Uterus (tissue), 4 donors: ENCODE measurements at places on chromosomes 1 and 21.

DNA sequence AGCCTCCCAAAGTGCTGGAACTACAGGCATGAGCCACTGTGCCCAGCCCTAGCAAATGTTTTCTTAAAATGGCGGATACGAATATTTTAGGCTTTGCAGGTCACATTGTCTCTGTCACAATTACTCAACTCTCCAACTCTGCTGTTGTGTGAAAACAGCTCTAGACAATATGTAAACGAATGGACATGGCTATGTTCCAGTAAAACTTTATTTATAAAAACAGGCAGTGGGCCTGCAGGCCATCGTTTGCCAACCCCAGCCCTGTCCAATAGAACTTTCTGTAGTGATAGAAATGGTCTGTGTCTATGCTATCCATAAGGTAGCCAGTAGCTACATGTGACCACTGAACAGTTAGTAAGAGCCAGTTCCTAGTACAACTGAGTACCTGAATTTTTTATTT lies 4.3 kb upstream of the FBXO6 start:
- no peak for DNase-seq

GRCh38 chr1:207578796-207579435 lies 66.0 kb upstream of the CR1L start:
- no peak for DNase-seq

DNA sequence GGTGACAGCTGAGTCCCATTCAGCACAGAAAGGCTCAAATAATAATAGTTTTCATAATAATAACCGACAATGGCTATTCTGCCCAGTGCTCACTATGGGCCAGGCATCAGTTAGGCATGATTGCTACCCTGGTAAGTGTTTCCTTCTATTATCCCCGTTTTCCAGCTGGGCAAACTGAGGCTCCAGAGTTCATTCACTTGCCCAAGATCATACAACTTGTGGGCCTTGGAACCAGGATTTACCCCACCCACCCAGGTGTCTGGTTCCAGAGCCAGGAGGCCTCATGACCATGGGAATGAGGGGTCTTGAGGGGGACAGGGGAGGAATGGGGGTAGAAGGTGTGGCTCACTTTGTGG lies 518 bp downstream of the PLOD1 start:
- no peak for DNase-seq

DNA sequence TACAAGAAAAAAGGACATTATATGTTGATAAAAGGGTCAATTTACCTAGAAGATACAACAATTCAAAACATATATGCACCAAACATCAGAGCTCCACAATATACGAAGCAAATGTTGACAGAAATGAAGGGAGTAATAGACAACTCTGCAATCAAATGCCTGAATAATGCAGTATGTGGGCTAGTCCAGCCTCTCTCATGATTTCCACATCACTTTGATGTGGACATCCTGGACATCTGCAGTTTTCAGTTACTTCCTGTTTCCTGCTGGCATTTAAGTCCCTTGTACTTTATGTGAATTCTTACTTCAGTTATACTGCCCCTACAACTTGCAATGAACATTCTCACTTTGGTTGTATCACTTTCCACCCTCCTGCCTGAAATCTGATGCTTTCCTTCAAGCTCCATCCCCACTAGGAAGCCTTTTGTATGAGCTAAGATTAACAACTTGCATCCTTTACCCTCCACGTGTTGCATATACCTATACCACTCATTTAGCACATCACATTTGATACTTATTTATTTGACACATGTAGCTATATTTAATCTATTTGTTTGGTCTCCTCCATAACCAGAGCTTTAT lies 36.7 kb downstream of the DISC1 start:
- no peak for DNase-seq

- no peak for DNase-seq
Measured at GRCh38 chr1:154344977-154345837, 19.9 kb downstream of the ATP8B2 start.

DNA sequence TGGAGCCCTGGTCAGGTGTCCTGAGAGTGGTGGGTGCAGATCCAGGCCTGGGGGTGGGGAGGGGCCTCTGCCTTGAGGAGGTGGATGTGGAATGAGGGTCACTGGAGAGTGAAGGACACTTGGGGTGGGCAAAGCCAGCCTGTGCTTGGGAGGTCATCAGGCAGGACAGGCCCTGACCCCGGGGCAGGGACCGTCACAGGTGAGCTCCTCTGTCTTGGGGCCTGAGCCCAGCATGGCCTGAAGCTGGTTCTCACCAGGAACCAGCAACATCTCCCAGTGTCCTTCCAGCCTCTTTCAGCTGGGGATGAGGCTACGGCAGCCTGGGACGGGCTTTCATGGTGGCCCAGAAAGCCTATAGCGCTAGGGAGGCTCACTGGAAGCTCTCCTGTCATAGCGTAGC lies 831 bp upstream of the KRTAP10-2 start:
- no peak for DNase-seq

- no peak for DNase-seq
Measured at GRCh38 chr21:17987382-17988101, 168.4 kb upstream of the C21orf91 start.

- DNase-seq, result no peak
Measured at GRCh38 chr1:223036479-223036845, 106.6 kb downstream of the TLR5 start.

DNA sequence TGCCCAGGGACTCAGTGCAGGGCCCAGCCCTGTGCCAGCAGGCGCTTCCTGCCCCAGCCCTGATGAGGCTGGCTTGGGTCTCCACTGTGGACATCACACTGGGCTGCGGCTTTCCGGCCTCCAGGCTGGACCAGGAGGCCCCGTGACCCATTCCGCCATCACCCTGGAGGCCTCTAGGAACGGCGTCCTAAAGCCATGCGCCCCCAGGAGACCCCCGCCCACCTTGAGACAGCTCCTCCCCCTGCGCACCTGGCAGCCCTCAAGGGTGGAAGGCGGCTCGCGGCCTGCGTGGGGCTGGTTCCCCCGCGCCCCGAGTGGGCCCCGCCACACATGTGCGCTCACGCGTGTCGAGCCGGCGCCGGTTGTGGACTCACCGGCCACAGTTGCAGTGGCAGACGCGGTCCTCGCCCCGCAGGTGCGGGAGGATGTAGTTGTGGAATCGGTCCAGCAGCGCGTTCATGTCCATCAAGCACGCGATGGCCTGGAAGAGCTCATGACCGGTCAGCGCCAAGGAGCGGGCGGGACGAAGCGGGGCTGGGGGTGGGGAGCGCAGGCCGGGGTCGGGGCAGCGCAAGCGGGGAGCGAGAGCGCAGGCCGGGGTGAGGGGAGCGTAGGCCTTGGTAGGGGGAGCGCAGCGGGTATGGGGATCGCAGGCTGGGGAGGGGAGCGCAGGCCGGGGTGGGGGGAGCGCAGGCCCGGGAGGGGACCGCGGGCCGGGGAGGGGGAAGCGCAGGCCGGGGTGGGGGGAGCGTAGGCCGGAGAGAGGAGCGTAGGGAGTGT lies 924 bp downstream of the TMEM240 start:
- peak; percentile 54 for DNase-seq

GRCh38 chr1:185681034-185681633 lies 53.1 kb upstream of the HMCN1 start:
- no peak for DNase-seq

- DNase-seq, result no peak
Measured at GRCh38 chr1:101431956-101432510, 195.2 kb downstream of the S1PR1 start.

DNA sequence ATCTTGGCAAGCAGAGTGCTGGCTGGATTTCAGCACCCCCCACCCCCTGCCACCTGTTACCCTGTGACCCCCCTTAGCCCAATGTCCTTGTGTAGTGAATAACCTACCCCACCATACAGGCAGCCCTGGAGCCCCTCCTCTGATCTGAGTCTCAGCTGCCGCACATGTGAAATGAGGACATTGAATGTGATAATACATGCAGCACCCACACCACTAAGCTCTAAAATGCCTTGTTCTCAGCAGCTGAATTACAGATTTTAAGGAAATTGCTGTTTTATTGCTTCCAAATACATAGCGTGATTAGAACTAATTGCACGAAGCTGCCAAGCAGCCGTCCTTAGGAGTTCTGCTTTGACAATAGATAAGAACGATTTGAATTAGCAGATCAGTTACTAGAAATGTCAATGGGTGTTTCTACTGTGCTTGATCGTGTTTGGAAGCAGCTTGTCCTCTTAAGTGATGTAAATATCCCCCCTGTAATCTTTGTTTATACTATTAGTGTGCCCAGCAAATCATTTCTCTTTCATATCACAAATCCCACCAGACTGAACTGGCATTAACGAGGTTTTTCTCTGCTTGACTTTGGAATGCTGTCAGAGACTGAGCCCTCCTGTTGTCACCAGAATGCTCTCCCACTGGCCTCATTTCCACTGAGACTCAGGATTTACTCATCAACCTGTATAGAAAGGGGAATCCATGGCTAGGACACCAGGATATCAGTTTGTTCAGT lies 4.9 kb downstream of the SLAMF8 start:
- no peak for DNase-seq

DNA sequence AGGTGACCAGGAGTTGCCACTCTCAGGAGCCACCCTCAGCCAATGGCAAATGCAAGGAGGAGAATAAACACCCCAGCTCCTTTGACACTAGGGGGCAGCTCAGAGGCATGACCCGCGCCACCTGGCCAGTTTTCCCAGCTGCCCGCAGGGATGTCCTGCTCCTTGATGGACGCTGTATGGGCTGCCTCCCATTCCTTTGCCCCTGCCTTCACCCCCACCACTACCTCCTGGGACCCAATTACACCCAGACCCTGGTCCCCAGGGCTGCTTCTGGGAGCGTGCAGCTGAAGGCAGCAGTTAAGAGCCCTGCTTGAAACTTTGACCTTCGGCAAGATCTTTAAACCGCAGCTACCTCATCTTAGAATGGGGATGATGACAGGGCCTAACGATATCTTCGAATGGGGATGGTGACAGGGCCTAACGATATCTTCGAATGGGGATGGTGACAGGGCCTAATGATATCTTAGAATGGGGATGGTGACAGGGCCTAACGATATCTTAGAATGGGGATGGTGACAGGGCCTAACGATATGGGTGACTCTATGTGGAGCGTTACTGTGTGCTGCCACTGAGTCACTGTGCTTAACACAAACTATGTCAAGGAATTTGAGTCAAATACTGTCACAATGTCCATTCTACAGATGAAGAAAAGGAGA lies 163.0 kb upstream of the KAZN start:
- DNase-seq, result no peak

- no peak for DNase-seq
Measured at GRCh38 chr21:34974162-34974981, 74.7 kb downstream of the RUNX1 start.

DNA sequence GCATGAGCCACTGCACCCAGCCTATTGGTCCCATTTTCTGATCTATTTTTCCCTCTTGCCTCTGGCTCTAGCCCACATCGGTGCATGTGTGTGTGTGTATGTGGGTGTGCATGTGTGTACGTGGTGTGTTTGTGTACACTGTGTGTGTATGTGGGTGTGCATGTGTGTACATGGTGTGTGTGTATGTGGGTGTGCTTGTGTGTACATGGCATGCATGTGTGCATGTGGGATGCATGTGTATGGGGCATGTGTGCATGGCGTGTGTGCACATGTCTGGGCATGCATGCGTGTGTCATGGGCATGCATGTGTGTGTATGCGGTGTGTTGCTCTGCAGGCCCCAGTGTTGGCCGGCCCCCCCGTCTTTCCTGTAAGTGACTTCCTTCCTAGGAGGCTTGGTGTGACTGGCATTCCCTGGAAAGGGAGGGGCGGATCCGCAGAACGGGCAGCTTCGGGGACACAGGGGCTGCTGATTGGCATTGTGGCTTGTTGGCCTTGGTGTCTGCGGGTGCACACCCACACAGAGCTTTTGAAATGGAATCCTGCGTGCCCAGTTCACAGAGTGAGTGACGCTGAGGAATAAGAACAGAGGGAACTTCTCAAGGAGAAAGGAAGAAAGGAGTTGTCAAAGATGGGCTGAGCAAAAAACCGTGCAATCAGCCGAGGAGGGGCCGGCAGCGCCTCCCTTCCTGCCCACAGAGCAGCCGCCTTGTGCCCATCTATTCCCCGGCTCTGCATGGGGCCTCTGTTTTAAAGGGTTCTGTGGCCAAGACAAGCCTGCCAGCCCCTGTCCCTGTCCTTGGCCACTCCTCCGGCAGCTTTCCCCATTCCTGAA lies 8.0 kb downstream of the PDXK start:
- DNase-seq, result no peak

DNA sequence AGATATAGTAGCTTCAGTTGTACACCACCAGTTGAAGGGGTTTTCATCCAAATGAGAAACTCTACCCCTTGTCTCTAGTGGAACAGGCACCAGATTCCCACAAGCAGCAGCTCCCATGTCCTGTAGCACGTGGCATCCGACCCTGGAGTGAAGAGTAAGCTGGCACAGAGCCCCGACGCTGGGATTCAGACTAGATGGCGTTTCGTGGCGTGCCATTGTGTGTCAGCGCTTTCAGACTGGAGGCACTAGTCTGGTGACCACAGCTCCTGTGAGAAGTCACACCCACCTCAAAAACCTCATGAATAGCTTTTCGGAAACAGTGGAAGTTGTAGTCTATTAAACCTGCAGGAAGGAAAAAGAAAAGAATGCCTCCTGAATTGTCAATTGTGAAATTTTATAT lies 20.2 kb downstream of the RRAGC start:
- no peak for DNase-seq

- DNase-seq, result no peak
Measured at GRCh38 chr1:18137759-18138345, 30.3 kb downstream of the IGSF21 start.

- peak; percentile 81 for DNase-seq
Measured at GRCh38 chr1:225845571-225846259, 35.8 kb downstream of the EPHX1 start.

GRCh38 chr21:35394634-35395369 lies 345.7 kb upstream of the RUNX1 start:
- DNase-seq, result no peak

- DNase-seq, result peak; percentile 24
Measured at GRCh38 chr1:167121375-167122120, 27.7 kb downstream of the STYXL2 start.

DNA sequence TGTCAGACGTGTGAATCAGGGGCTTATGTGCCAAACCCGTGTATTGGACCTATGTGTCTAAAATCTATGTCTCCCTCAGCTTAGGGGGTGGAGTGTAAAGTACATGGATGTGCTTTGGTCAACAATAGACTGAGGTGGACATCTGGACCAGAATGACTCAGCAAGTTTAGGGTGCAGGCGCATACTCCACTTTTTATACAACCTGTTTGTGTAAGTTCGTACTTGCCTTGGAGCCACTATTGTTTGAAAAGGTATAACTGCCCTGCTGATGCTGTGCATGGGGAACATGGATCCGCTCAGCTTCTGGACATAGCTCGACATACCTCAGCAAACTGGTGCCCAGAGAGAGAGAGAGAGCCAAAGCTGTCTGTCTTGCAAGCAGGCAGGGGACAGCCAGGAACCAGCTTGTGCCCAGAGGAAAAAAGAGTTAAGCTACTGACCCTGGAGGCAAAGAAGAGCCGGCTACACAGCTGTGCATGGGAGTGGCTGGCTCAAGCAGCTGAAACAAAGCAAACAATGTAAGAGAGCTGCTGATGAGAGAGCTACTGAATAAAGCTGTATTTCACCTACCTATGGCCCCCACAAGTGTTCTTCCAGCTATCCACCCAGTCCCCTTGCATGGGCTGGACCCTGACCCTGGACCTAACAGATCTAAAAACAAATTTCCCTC lies 41.2 kb downstream of the GJA5 start:
- DNase-seq, result no peak

GRCh38 chr1:31977385-31978131 lies 36.1 kb upstream of the KHDRBS1 start:
- no peak for DNase-seq
